ENCODE measurements at places on chromosomes 12 and 14.

- DNase-seq = no peak
Observed at GRCh38 chr14:103126088-103126872, 3.0 kb downstream of the TNFAIP2 start.

- no peak for DNase-seq
Observed at GRCh38 chr12:122073815-122074214, 4.7 kb upstream of the MLXIP start.

DNA sequence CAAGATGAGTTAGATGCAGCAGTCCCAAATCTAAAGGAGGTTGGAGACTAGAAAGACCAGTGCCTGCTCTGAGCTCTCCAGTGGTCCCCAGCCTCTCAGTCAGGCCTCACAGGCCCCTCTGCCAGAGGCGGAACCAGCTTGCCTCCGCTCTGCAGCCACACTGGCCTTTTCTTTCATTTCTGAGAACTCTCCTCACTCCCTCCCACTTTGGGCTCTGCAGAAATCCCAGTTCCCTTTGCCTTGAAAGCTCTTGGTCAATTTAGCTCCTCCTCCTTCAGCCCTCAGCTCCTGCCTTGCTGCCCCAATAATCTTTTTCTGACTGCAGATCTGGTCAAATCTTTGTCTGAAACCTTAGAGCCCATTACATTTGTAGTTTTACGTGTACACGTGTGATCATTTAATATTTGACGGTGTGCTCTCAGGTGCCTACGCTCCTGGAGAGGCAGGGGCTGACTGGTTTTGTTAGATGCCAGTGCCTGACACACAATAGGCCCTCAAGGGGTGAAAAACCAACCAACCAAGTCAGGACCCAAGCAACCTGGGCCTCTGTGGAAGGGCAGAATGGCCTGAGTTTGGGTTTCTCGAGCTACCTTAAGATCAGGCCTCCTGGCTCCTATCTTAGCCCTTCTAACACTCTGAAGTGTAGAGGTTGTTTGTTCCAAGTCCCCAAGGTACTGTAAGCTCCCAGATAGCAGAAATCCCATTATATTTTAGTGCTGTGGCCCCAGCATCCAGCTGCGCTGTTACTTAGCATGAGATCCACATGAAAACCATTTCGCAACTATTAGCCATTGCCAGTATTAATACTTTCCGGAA is 1.1 kb upstream of the NUDT4 start:
- DNase-seq = peak; percentile 38

DNA sequence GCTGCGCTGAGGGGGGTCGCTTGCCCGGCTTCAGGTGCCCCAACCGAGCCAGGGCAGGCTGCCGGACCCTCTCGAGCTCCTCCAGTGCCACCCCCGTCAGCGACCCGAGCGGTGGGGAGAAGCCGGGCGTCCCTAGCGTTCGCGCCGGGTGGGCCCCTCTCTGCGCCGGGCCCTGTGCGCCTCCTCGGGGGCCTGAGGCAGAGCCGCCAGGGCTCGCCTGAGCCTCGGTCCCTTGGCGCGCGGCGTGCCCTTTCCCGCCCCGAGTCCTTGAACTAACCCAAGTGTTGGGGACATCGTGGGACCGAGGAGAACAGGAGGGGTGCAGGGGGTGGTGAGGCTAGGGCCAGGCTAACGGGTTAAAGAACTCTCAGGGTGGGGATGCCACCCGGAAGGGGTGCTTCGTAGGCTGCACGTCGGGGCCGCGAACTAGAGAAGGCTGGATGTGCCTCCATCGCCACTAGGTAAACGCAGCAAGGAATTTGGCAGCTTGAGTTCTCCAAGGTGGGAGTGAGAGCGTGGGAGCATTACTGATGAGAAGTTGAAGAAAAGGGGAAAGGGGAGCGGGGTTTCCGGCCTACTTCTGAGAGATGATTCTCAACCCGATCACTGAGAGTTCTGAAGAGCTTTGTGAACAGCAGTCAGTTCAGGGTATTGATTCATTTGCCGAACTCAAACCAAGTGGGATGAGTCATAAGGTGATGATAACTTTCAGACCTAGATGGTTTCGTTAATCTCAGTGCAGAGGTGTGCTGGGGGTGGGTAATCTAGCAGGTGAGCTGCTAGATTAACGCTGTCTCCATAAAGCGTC is 618 bp downstream of the RNF34 start:
- DNase-seq = peak; percentile 38

- no peak for DNase-seq
Observed at GRCh38 chr12:43836475-43836989, 651 bp downstream of the TMEM117 start.

DNA sequence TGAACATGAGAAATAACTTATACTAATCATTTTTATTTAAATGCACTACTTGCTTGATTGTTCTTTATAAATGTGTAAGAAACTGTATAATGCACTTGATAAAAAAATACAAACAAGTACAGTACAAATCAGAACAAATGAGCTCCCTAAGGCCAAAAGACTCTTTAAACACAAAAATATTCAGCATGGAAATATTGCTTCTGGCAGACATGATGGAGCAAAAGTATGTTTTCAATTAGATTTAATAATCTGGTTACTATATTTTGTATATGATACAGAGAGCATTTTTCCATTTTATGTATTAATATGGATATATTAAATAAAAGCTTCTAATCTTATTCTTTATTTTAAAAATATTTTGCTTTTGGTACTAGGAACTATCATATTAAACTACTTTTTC is 800.2 kb upstream of the LRFN5 start:
- no peak for DNase-seq

GRCh38 chr12:107684990-107685359 is 624 bp upstream of the PWP1 start:
- peak; percentile 36 for DNase-seq

DNA sequence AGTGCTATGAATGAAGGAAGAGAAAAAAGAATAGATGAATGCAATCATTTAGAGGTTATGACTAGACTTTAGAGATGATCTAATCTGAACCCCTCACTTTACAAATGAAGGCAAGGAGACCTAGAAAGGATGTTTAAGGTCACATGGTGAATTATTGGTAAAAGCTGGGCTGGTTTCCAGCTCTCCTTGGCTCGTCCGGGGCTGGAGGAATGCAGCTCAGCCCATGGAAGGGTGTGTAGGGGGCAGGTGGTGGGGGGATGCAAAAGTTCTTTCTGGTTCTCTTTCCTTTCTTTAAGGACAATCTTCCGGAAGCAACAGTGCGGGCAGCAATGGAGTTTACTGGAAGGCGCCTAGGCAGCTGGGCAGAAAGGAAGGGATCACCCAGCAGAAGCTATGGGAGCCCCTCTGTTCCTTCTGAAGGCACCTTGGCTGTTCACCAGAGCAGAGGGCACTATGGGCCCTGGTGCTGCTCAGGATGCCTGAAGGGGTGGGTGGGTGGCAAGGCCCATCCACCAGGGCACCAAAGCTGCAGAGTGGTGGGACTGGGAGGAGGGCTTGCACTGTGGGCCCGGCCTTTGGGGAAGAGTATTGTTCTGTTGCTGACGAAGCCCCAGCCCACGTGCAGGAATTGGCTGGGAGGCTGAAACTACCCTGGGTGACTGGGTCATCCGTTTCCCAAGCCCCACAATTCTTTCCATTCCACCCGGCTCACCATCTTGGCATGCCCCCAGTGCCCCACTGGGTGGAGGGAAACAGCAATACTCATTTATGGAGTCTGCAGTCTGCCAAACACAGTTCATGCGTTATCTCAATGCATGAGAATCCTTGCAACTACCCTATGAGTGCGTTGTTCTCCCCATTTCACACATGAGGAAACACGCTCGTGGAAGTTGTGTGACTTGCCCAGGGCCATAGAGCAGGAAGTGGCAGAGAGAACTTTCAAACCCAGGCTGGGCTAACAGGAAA is 78.2 kb downstream of the IRF2BPL start:
- DNase-seq = no peak

DNA sequence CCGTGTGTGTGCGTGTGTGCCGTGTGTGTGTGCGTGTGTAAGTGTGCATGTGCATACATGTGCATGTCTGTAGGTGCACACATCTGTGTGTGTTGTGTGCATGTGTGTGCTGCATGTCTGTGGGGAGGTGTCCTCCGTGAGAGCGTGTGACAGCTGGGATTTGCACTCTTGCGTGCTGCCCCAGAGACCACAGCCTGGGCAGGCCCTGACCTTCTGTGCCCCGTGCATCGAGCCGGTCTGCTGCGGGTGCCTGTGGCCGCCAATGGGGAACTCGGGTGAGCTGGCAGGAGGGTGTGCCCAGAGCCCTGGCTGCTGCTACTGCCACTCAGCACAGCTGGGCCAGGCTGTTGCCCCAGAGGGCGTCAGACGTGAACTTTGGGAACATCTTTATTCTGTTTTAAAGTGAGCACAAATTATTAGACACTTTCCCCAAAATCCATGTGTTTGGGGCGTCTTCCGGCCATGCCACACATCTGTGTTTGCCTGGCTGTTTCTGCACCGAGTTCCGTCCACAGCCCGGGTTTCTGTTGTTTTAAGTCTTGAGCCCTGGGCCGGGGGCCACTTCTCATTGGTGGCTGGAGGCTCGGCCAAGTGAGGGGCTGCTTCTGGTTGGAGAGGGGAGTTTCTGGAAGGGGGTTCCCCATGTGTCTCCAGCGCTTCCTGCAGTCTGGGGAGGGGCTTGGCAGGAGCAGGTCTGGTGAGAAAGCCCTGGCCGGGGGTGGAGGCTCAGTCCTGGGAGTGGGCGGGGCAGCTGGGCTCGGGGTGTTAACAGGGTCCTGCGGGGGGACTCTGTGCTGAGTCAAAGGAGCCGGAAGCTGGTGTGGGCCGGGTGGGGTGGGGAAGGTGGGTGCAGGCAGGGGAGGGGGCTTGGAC is 7.6 kb downstream of the CEP170B start:
- no peak for DNase-seq

DNA sequence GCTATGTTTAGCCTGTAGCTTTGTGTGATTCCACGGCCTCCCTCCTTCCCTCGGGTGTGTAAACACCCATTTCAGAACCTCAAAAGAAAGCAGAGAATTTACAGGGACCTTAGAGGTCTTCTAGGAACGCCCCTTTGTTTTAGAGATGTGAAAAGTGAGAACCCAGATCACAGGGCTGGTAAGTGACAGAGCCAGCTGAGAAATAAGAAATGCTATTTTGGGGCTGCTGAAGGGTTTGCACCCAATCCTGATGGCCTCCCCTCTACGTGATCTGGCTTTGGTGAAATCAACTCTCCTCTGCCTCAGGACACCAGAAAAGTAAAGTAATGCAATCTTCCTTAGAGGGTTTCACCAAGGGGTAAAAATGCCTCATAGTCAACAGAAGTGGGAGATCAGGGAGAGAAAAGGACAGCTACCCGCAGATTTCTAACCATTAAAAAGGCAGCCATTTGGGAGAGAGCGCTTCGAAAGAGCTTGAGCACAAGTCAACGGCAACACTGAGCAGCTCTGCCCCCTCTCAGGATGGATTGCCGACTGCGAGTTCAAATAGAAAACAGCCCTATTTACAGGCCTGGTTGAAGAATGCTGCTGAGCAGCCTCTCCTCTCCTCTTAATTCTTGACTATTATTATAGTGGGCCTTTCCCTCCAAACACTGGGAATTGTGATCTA is 78.5 kb upstream of the RASSF3 start:
- DNase-seq = no peak

GRCh38 chr12:10863512-10864218 is 14.4 kb upstream of the PRR4 start:
- DNase-seq = no peak

GRCh38 chr12:28223025-28223554 is 32.8 kb downstream of the CCDC91 start:
- DNase-seq = no peak
